ENCODE measurements at places on chromosomes 3 and 15.

GRCh38 chr3:157335233-157336076 is 101.2 kb upstream of the PTX3 start:
- DNase-seq: no peak

DNA sequence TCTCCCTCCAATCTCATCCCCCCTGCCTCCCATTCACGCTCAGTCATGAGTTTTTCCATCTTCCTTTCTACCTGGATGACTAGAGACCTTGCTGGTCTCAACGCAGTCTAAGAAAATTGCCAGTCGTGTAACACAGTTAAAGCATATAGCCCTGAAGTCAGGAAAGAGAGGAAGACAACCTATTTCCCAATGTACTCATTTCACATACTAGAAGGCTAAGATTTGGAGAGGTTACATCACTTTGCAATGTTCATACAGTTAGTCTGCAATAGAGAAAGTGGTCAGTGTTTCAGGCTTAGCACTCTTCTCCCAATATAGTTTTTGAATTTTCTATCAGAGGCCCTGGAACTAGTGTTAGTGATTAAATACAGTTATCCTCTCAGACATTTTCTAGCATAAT is 278.6 kb downstream of the EDEM1 start:
- DNase-seq: no peak

- DNase-seq: no peak
These were observed 13.5 kb downstream of the MRPS11 start for GRCh38 chr15:88480981-88481380.

GRCh38 chr3:159928666-159929065 is 60.0 kb upstream of the IL12A start:
- DNase-seq: no peak

DNA sequence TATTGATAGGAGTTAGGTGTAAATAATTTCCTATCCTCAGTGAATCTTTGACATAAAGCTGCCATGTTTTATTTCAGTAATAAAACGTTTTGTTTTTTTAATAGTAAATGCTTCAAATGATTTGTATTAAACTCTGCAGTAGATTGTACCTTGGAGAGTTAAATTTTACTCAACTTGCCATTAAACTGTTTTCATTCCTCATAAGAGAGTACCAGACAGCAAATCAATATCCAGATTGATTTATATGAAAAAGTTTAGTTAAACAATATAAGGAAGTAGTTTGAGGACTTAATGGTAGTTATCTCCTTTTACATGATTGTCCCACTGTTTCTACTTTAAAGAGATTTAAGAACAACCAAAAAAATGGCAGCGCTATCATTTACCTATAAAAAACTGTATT is 18.4 kb downstream of the ALDH1A2 start:
- DNase-seq: no peak

DNA sequence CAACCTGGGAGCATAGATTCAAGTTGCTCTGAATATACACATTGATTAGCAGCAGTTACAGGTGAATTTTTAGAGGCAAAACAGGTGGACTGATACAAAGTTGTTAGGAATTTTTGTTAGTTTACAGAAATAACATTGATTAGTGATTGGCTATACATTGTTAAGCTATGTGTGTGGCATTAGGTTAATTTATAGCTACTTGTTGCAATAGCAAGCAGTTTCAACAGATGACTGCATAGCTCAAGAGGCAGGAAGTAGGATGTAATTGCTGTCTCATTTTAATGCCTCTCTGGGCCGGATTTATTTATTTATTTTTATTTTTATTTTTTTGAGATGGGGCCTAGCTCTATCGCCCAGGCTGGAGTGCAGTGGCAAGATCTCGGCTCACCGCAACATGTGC is 99.7 kb downstream of the TCF12 start:
- DNase-seq: no peak

DNA sequence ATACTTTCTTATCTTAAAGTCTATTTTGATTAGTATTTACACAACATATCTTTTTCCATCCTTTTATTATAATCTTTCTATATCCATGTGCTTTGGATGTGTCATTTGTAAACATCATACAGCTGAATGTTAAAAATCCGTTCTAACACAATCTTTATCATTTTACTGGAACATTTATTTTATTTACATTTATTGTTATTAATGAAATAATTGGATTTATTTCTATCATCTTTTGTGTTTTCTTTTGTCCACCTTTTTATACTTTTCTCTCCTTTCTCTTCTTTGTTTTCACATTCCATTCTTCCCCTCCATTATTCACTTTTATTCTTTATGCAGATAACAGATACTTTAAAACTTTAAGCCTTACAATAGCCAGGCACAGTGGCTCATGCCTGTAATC is 34.7 kb upstream of the CTDSPL start:
- DNase-seq: no peak

GRCh38 chr3:195143221-195143620 is 127.7 kb downstream of the XXYLT1 start:
- DNase-seq: no peak

- peak; percentile 24 for DNase-seq
These were observed 8.2 kb upstream of the VGLL4 start for GRCh38 chr3:11651900-11652299.

DNA sequence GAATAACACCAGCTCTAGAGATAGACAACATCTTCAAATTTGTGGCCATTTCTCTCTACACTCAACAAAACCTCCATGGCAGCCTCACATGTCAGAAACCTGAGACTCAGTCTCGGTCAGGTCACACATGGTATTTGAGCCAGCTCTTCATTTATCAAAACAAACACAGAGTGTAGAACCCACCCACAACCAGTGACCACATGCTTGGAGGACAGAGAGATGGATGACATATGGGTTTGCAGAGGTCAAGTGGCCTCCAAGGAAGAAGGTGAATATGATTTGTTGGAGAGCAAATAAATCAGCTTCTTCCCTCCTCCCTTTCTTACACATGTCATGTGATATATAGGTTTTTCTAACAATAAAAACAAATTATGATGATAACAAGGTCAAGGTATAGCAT is 278.1 kb upstream of the LRTM1 start:
- DNase-seq: peak; percentile 14

DNA sequence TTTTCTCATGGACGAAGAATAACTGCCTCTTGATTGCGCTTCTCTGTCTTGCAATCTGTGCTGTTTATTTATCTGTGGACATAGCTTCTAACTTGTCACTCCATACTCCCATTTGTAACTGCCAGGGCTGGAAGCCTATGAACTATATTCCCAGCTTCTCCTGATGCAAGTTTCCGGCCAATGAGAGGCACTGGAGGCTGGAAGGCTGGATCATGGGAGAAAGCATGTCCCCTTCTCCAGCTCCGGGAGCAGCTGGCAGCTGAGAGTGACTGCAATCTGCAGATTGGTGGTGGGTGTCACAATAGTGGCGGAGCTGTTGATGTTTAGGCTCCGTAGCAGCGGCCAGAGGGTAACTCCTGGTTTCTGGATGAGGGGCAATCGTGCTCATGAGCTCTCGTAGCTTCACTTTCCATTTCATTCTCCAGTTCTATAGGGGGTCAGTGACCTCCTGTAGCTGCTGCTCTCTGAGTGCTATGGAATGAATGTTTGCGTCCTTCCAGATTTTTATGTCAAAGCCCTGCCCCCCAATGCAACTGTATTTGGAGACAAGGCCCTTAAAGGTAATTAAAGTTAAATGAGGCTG is 35.7 kb upstream of the PCSK6 start:
- DNase-seq: no peak

DNA sequence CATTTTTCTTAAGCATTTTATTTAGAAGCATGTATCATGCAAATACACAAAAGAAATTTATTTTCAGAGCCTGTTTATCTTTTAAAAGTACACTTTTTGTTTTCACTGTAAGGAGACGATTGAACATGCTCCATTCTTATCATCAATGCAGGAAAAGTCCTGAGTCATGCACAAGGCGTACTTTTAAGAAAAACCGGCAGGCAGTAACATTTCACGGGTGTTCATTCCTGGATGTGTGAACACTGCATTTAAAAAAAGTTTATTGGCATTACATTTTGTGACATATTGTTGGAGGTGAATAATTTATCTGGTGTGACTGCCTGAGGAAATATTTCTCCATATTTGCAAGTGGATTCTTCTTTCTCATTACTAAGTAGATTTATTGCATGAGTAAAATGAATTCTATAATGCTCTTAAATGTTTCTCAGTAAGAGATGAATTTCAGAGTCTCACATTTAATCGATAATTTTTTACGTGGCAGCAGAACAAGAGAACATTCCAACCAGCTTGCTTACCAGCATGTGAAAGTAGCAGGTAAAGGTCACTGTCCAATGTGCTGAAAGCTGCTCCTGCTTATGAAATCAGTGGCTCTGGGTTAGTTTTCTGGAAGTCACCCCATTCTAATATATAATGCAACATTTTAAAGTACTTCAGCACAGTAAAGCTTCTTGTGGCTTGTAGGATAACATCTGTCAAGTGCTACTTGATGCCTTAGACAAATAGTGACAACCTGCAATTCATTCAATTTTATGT is 87.0 kb downstream of the SV2B start:
- DNase-seq: no peak

DNA sequence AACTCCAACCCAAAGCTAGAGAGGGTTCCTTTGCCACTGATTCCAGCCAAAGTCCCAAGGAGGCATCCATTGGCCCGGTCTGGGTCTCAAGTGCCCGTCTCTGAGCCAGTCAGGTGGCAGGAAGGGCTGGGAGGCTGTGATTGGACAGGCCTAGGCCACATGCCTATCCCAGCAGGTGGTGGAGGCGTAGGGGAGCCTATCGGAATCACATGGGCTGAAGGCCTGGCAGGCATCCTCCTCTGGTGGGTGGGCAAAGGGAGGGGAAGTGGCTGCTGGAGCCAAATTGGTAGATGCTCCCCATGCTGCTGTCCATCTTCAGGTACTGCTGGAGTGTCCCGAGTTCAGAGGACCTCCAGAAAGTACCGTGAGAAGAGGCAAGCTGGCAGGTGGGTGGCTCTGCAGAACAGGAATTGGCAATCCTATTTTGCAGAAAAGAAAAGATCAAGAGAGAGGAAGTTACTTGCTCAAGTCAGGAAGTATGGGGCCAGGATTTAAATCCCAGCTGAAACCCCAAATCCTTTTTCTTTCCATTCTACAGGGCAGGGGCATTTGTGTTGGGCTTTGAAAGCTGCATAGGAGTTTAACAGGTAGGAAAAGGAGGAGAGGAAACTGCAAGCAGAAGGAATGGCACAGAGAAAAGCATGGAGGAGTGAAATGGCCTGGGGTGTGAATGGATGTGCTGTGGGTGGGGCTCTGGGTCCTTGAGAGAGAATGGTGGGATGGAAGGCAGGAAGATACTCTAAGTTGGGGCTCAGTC is 3.7 kb downstream of the CHST13 start:
- no peak for DNase-seq

GRCh38 chr3:129651435-129652202 is 45.1 kb upstream of the PLXND1 start:
- DNase-seq: no peak

DNA sequence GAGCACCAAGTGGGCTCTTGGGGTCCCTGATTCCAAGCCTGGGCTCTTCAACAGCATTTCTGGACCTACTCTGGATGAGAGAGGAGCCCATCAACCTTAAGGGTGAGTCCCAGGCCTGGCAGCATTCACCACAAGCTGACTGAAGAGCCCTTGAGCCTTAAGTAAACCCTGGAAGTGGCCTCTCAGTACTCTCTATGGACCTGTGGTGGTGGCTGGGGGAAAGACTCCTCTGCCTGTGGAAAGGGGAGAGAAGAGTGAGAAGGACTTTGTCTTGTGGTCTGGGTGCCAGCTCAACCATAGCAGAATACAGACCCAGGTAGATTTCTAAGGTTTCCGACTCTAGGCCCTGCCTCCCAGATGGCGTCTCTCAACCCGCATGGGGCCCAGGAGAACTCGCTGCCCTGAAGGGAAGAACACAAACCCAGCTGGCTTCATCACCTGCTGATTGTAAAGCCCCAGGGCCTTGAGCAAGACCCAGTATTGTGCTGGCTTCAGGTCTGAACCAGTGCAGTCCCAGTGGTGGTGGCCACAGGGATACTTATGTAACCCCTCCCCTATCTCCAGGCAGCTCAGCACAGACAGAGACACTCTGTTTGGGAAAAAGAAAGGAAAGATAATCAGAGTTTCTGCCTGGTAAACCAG is 71.4 kb downstream of the TFDP2 start:
- DNase-seq: no peak

DNA sequence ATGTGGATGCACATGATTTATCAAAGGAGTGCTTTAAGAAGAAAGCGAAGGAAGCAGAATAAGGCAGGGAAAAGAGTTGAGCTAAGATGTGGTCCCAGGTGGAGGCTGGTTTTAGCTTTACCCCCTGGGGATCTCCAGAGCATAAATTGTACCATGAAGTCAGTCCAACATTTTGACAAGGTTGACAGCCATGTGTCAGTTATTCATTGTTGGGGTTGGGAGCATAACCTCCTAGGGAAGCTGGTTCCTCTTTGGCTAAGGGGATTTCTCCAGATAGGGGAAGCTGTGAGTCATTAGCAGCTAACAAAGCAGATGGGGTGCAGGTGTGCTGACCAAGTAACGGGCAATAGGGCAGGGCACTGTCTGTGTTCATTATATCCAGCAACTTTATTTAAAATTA is 123.7 kb upstream of the IGSF10 start:
- no peak for DNase-seq

DNA sequence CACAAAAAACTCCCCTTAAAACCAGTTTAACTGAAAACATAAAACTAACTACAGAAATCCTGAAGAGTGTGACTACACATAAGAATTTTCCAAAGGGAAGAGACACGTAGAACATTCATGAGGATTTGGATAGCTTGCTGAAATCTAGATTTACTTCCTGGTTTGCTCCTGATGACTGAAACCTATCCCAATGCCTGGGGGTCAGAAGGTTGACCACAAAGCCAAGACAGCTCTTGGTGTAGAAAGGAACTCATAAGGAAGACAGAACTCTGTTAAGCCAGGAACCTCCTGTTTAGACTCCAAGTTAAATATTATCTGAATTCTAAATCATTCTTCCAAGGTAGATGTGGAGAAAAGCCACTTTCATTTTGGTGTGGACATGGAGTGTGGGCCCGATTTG is 92.8 kb downstream of the TFG start:
- DNase-seq: no peak

- no peak for DNase-seq
These were observed 1.4 kb downstream of the IL17RD start for GRCh38 chr3:57163751-57164150.

- no peak for DNase-seq
These were observed 45.3 kb upstream of the SLCO2A1 start for GRCh38 chr3:134074790-134075567.

DNA sequence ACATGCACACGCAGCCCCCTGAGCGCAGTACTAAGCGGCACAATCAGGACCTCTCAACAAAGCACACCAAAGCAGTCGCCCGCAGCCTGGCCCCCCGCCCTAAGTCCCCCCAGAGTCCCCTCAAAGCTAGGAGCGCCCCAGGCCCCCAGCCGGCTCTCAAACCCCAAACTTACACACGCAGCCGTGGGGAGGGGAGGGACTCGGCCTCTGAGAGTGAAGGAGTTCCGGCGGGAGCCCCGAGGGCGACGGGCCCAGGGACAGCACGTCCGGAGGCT is 5.5 kb downstream of the GATA2 start:
- no peak for DNase-seq

- DNase-seq: no peak
These were observed 106.2 kb downstream of the CPNE4 start for GRCh38 chr3:131928593-131928992.

- DNase-seq: no peak
These were observed 88.0 kb downstream of the HMG20A start for GRCh38 chr15:77508541-77509243.

GRCh38 chr3:72617424-72618024 is 230.7 kb downstream of the SHQ1 start:
- DNase-seq: no peak

- no peak for DNase-seq
These were observed 1.5 kb downstream of the TMOD2 start for GRCh38 chr15:51752888-51753287.
